ENCODE measurements at places on chromosomes 13 and 19.

DNA sequence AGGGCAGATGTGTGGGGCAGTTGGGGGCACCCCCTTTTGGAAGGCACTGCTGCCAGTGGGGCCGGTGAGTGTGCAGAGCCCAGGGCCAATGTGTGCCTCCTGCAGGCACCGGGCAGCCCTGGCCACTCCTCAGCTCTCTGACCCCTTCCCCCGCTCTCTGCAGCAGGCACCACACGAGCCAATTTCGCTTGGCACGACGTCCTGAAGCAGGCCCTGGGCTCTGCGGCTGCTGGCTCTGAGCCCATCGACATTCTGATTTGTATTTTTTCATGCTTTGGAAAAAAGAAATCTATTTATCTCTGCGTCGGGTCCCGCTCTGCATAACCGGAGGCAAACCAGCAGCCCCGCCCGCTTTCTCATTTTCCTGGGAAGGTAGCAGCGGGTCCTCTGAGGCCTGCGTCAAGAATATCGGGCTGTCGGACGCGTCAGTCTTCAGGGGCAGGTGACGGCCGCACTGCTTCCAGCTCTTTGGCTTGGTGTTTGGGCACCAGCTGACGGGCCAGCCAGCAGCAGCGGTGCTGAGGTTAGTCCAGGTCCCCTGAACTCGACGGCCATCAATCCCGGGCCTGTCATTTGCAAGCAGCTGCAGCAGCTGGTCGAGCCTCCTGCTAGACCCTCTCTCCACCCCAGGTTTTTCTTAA, 134.3 kb downstream of the KDM4B start:
- DNase-seq = peak; percentile 53

- DNase-seq = no peak
These were observed 1526.5 kb upstream of the SLC10A2 start for GRCh38 chr13:104592545-104593250.

DNA sequence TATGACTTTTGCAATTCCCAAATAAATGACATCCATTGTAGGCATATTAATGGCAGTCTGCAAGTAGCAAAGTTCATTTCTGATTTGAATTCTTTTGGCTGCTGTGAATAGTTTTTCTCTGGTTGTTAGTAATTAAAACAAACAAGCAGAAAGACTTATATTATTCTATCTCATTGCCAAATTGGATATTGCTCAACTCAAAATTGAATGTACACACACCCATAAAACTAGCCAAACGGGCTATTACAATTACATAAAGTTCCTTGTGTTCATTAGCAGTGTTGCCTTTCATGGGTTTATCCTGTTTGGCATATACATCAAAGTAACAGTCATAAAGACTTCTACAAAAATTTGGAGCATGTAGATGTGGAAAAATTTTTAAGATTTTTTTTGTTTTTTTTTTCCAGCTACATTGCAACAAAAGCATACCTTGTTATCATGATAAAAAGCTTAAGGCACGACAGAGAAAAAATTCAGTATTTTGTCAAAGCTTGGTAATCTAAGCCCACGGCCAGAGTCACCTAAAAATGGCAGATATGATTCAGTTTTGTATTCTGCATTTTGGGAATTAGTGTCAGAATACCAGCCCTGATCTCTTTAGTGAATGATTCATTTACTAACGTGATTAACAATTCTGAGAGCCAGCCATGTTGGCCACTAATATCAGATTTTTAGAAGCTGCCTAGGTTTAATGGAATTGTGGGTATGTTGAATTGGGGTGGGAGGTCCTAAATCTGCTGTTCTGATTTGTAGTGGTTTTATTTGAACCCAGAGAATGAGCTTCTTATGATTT, 108.4 kb downstream of the KLF5 start:
- DNase-seq = no peak

DNA sequence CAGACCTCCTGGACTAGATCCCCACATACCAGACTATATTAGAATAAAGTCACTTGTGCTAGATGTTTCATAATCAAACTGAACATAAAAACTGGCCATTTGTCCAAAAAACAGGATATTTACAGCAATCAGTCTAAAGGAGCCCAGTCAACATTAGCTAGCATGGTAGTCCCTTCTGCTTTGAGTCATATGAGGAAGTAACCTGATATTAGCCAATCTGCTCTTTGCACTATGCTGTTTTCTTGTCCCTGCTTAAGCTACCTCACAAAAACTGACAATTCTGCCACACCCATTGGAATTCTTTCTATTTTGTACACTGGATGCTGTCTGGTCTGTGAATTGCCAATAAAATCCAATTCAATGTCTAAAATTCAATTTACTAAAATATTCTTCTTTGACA, 1824.2 kb downstream of the OLFM4 start:
- no peak for DNase-seq

- no peak for DNase-seq
These were observed 650.8 kb upstream of the MIR17HG start for GRCh38 chr13:90696656-90697055.

- DNase-seq = no peak
These were observed 2.1 kb upstream of the LRCH1 start for GRCh38 chr13:46550822-46551221.

GRCh38 chr19:18967358-18968146, 26.5 kb upstream of the HOMER3 start:
- DNase-seq = no peak

GRCh38 chr13:38775085-38775484, 88.2 kb downstream of the FREM2 start:
- DNase-seq = no peak

GRCh38 chr19:36244066-36244465, 29.2 kb downstream of the ZNF146 start:
- no peak for DNase-seq

GRCh38 chr13:32587811-32588170, 1.5 kb downstream of the PDS5B start:
- no peak for DNase-seq

GRCh38 chr13:69391756-69392155, 715.9 kb upstream of the ATXN8OS start:
- DNase-seq = no peak

- no peak for DNase-seq
These were observed 11.9 kb upstream of the PLAUR start for GRCh38 chr19:43681821-43682220.

- DNase-seq = no peak
These were observed 217.2 kb upstream of the HTR2A start for GRCh38 chr13:47114030-47114429.

DNA sequence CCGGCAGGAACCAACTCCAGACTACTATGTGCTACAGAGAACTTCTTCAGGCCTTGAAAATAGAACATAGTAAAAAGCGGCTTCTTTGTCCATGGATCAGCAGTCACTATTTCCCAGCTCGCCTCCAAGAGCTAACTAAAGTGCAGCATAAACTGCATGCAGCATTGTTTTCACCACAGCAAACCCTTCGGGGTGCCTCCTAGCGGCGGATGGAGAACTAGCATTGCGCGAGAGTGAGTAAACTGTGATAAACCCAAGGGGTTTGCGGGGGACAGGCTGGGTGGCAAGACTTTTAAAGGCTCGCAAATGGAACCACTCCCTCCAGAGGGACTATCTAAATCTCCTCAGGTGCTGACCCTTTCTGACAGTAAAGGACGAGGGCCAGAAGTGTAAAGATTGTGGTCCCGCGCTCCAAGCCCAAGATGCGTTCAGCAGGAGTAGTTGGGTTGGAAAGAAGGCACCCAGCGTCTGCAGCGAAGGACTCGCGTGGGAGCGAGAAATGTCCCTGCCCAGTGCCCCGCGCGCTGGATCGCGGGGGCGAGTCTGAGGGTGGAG, 21.5 kb upstream of the SGCG start:
- DNase-seq = peak; percentile 46

DNA sequence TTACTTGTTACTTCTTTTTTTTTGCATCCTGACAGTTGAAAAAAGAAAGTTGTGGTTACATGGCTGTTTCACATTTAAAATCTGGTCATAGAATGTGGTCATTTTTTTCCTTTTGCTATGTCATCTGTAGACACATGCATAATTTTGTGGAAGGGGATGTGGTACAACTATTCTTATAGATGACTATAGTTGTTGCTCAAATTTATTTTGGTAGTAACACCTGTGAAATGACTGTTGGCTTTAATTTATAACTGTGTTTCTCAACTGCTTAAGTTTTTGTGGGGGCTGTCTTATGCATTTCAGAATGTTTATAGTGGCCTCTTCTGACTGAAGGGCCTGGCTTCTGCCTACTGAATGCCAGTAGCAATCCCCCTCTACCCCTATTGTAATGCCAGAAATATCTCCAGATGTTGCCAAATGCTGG, 130.5 kb downstream of the PAN3 start:
- no peak for DNase-seq

DNA sequence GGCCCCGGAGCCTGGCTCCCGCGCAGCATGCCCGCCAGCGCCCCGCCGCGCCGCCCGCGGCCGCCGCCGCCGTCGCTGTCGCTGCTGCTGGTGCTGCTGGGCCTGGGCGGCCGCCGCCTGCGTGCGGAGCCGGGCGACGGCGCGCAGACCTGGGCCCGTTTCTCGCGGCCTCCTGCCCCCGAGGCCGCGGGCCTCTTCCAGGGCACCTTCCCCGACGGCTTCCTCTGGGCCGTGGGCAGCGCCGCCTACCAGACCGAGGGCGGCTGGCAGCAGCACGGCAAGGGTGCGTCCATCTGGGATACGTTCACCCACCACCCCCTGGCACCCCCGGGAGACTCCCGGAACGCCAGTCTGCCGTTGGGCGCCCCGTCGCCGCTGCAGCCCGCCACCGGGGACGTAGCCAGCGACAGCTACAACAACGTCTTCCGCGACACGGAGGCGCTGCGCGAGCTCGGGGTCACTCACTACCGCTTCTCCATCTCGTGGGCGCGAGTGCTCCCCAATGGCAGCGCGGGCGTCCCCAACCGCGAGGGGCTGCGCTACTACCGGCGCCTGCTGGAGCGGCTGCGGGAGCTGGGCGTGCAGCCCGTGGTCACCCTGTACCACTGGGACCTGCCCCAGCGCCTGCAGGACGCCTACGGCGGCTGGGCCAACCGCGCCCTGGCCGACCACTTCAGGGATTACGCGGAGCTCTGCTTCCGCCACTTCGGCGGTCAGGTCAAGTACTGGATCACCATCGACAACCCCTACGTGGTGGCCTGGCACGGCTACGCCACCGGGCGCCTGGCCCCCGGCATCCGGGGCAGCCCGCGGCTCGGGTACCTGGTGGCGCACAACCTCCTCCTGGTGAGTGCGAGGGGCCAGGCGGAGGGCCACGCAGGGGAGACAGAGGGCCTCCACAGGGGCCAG, at the start of gene KL:
TSS of gene KL (plus strand) at position 10 of the 909 bp plus-strand sequence. CDS start at position 28, 18 bp downstream.
- no peak for DNase-seq

DNA sequence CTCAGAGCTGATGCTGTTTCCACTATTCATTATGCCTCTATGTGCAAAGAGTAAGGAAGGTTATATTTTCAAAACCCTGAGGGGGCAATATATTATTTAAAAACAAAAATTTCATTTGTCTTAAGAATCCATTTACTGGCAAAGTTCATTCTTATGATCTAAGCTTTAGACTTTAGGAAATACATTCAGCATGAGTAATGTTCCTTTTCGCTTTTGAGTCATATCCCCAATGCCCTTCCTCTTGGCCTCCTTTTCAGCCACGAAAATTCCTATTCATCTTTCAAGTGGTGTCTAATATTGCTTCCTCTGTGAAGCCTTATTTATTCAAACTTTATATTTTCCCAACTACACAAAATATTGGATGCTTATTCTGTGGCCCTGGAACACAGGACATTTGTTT, 1317.0 kb downstream of the PCDH9 start:
- no peak for DNase-seq

DNA sequence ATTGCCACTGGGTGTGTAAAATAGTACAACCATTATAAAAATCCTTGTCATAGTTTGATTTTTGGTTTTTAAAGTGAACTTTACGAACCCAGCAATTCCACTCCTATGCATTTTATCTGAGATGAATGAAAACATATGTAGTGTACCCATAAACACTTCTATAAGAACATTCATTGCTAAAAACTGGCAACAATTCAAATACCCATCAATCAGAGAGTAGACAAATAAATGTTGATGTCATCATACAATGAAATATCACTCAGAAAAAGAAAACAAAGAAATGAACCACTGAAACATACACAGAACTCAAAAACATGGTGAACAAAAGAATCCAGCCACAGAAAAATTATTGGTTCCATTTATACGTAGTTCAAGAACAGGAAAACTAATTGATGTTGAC, 202.3 kb downstream of the ABCC4 start:
- DNase-seq = no peak

DNA sequence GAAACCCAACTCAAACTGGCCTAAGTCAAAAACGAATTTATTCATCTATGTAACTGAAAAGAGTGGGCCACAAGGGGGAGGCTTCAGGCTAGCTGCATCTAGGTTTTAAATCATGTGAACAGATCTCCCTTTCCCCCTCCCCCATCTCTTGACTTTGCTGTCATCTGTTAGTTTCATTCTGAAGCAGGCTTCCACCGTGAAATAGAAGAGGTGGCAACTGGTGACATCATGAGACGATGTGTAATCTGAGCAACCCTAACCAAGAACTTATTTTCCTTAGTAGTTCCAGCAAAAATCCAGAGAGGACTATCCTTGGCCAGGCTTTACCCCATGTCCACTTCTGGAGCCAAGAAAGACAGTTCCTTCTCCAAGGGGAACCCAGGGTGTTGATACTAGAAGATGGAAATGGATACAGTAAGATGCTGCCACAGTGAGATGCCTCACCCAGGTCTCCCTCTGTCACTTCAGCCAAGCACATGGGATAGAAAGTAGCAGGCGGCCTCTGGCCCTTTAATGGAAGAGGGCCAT, 9.4 kb downstream of the SAMD4B start:
- DNase-seq = no peak

DNA sequence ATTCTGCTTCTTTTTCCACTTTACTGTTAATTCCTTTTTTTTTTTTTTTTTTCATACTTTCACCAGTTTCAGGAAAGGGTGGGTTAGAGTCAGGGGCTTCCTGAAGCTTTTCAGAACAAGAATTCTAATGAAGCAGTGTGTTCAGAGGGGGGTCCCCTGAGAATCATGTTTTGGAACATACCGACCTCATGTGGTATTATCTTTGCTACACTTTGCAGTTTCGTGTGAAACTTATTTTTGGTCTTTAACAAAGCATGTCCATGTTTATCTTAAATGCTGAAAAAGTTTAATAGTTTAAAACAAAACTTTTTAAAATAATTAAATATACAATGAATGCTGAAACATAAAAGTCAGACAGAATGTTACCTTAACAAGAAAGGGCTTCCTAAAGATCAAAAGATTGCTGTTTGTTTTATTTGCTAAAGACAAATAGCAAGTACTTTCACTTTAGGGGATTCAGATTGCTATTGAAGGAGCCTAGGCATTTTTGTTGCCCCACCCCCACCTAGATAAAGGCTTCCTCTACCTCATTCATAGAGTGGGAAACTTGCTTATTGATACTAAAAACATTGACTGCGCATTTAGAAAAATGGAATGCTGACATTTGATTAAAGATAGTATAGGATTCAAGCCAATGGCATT, 21.1 kb upstream of the POMP start:
- no peak for DNase-seq

- DNase-seq = no peak
These were observed 45.3 kb downstream of the LRCH1 start for GRCh38 chr13:46598140-46598819.

DNA sequence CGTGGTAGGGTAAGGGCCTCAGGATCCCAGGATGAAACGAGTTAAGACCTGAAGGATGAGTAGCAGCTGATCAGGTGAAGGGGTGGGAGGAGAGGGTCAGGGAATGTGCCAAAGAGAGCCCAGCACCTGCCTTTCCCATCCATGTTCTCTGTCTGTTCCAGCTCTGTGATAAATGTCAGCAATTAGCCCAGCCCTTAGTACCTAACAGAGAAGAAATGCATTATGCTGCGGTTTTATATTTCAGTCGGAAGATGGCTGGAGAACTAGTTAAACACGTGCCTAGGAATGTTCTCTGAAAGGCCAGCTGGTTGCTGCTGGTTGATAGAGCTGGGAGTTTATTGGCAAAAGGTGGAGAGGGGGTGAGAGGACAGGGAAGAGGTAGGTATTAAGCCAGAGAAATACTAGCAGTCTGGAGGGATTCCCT, 268.2 kb downstream of the SHISA2 start:
- no peak for DNase-seq
